ENCODE measurements at places on chromosomes 2 and 18.

GRCh38 chr18:58699551-58699950, 28.3 kb downstream of the MALT1 start:
- DNase-seq = no peak

DNA sequence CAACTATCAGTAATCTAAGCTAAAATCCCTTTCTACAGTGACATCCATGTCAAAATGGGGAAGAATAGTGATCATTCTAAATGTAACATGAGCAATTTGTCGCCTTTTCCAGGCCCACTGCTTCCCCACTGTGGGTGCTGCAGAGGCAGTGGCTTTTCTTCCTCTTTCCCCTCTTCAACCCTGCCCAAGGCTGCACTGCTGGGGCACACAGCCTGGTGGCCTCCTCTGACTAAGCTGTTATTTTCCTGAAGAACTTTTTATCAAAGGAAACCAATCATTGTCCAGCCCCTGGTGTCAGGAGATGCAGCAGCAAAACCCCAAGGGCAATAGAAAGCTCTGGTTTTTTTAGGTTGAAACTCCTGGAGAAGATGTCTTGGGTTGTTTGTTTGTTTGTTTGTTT, 117.6 kb upstream of the KLF7 start:
- no peak for DNase-seq

DNA sequence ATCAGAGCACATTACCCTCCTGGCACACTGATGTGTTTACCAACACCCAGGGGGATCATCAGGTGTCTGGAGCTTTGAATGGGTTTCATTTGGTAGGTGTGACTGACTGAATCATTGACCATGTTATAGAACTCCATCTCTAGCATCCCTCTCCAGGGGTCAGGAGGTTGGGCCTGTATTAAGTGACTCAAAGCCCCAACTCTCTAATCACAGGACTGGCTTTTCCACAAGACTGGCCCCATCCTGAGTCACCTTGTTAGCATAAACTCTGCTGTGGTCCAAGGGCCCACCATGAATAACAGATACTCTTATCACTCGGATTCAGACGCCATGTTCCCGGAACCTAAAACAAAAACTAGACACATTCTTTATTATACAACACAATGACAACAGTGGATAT, 125.9 kb upstream of the NDUFV2 start:
- no peak for DNase-seq

GRCh38 chr2:58756336-58756735, 515.2 kb upstream of the FANCL start:
- no peak for DNase-seq

GRCh38 chr18:50559752-50560680, at the start of gene MAPK4:
TSS of gene MAPK4 (plus strand) at chr18:50560087. CDS start at chr18:50663959, 103,872 bp downstream.
- no peak for DNase-seq

DNA sequence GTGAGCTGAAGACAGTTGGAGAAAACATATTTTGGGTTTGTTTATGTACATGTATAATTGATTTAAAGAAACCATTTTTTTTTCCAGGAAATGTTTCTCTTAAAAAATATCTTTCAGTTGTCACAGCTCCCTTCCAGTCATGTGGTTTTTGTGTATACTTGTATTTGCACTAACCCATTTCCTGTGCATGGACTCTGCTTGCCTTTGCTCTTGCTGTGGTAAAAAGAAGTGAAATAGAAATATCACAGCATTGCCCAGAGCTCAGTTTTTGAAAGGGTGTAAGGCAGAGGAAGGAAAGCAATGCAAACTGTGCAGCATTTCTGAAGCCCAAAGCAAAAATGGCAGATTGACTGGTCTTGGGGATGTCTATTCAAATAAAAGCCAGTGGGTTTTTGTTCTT, 10.4 kb upstream of the DOCK10 start:
- no peak for DNase-seq

- no peak for DNase-seq
Measured at GRCh38 chr2:26495705-26496297, 17.9 kb upstream of the OTOF start.

GRCh38 chr2:129906139-129906860, 73.2 kb upstream of the RAB6C start:
- DNase-seq = no peak

GRCh38 chr2:164600763-164601162, 20.5 kb downstream of the GRB14 start:
- no peak for DNase-seq

GRCh38 chr2:127681288-127681804, 6.0 kb upstream of the LIMS2 start:
- DNase-seq = no peak

- no peak for DNase-seq
Measured at GRCh38 chr2:3523551-3524041, 4.3 kb upstream of the ADI1 start.

GRCh38 chr2:16525265-16525887, 140.3 kb downstream of the CYRIA start:
- DNase-seq = no peak

DNA sequence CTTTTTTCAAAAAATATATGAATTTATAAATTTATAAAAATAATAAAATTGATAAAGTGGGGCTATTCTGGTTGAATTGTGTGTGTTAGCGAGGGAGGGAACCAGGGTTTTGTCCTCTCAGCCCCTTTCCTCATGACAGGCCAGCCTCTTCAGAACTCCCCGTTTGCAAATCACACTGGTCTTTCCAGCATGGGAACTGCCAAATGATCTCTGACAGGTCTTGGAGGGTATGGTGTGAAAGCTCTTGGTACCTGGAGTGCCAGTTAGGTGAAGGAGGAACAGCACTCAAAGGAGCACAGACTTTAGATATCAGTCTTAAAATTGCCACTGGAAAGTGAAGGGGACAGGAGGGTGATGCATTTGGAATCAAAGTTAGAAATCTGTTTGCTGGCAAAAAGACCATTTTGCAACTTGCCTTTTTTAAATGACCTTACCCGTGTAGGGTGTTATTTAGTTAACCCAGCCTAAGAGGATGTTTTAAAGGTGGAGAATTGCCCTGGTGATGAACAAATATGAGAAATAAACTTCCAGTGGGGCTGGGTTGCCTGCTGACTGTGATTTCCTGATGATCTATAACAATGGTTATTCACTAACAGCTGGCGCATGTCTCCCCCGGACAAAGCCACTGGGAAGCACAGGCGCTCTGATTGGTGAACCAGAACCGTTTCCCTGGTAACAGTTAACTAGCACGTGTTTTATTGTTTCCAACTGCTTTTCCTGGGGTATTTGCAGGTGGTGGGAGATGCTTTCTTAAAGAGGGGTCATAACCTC, 85.3 kb upstream of the EFEMP1 start:
- DNase-seq = no peak

DNA sequence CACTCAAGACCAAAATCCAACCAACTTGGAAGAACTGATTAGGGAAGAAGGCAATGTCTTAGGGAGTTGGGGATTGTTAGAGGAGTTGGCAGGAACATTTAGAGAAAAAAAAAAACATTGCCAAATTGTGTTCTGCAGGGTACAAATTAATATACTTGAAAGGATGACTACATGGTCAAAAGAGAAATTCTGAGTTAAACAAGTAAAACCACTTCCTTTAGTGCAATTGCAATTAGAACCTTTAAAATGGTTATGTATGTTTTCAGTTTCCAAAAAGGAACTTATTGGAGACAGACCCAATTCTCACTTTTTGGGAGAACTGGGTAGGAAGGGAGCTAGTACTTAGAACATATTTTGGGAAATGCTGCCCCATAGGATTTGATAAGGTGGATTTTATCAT, 137.9 kb downstream of the GPD2 start:
- DNase-seq = no peak

DNA sequence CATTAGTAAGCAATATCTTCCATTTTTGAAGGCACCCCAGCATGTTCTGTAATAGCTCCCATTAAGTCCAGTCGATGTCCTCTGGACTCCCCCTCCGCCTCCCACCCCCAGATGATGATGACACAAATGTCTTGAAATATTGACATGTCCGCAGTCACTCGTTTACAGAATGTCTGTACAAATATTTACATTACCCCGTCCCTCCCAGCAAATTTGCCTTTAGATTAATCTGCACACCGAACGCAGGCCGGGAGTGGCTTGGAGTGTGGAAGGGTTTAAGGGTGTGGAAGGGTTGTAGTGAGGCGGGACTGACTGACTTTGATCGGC, 853 bp upstream of the OSBPL6 start:
- DNase-seq = no peak

DNA sequence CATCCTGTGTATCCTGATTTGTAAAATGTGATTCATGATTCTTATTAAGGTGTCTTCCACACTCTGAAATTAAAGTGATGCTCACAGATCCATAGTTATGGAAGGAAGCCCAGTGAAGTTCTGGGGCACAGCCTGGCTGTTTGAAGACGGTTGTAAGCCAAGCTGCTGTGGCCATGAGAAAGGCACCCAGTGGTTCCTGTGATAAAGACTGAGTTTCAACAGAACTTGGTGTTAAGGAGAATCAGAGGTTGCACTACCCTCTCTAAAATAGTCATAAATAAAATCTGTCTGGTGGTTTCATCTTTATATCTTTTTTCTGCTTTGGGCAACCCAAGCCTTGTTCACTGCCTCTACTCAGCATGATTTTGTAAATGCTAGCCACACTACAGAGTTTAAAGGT, 32.2 kb upstream of the SPOPL start:
- no peak for DNase-seq

DNA sequence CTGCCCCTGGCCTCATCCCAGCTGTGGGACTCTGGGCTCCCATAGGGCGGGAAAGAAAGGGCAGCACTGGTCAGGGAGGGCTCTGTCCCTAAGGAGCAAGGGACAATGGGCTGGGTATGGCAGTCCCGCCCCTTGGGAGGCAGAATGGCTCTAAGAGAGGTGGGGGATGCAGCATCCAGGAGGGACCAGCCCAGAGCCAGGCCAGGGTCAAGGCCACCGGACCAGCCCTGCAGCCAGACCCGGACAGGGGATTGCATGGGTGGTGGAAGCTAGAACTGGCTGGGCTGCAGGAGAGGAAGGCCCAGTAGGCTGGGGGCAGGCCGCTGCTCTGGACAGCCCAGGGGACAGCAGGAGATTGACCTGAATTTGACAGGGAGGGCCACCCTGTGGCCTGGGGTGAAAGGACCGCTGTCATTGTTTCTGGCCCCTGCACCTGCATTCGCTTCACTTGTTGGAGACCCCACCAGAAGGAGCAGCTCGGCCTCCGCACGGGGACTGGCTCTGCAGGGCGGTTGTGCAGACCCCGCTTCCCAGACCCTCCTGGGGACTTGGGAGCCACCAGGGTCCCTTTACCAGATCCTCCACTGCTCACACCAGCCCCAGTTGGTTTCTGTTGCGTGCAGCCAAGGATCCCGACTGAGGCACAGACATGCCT, 14.6 kb downstream of the RAMP1 start:
- no peak for DNase-seq

DNA sequence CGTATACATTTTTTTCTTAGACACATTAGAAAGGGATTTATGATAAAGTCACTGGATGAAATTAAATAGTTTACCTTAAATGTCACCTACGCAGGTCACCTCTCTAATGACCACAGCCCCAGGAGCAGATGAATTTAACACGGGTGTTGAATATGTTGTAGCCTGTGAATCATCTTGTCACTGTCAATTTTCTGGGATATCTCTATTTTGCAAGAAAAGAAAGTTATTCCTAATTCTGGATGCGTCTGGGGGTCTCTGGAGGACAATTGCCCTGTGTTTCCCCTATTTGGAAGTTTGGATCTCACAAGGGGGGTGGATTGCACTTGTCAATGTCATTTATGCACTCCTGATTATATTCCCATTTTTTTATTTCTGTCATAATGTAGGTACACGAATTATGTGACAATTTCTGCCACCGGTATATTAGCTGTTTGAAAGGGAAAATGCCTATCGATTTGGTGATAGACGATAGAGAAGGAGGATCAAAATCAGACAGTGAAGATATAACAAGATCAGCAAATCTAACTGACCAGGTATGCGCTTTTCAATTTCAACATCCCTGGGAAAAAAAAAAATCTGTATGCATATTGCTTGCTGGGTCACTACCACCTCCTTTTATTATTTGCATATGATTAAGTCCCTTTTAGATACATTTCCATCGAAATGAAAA, 7.7 kb downstream of the MEIS1 start:
- DNase-seq = no peak

DNA sequence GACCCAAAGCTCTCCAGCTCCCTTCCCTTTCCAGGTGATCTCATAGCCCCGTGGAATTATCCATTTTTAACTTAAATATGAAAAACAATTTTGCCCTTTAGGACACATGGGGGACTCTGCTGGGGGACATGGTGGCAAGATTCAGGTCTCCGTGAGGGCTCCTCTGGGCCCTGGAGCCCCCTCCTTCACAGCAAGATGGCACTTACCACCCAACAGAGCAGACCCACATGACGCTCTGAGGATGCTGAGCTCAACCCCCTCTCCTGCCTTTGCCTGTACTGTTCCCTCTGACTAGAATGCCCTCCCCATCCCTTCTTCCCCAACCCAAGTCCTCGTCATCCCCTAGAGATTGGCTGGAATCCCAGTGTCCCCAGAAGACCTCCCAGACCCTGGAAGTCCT, 17.2 kb downstream of the TEX51 start:
- no peak for DNase-seq

- DNase-seq = no peak
Measured at GRCh38 chr2:144592500-144593256, 72.8 kb upstream of the ZEB2 start.

- no peak for DNase-seq
Measured at GRCh38 chr2:37653805-37654378, 17.6 kb downstream of the CDC42EP3 start.

Data from stimulated activated effector memory CD8-positive, alpha-beta T cell treated with anti-CD3 and anti-CD28 coated beads, Interleukin-12 subunit alpha, Interleukin-12 subunit beta, amount 100 ng/mL, for 72 hours (primary cell).